ENCODE measurements at places on chromosomes 3 and 15.

- no peak for DNase-seq
Measured at GRCh38 chr15:56891852-56892440, 26.5 kb upstream of the TCF12 start.

- no peak for DNase-seq
Measured at GRCh38 chr3:42501321-42501680, 1.1 kb upstream of the VIPR1 start.

DNA sequence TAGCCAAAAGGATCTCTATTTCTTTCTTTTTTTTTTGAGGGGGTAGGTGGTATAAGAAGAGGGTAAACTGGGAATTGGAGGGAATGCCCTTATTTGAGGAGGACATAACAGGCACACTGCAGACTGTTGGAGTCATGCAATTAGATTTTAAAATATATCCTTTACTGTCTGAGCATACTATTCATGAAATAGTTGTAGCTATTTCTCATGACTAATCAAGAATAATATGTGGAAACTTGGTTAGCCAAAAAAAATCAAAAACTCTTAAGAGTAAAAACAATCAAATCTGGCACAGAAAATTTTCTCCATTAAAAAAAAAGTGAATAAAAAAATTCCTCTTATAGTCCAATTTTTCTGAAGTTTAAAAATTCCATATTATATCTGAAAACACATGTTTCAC is 174.9 kb downstream of the SCAPER start:
- no peak for DNase-seq

- DNase-seq, result peak; percentile 7
Measured at GRCh38 chr15:64355348-64355943, 527 bp downstream of the CSNK1G1 start.
